Daoy (cell line): ENCODE measurements at places on chromosomes 3 and 15. TPM values are rescaled to one million over a fixed set of nuclear protein-coding genes. Genes with fewer than 3 reads are reported as not detected.
A peak's percentile ranks its signal among the peaks of the same experiment; 100 is the strongest.

GRCh38 chr3:132290833-132291232 lies 26.4 kb upstream of the ACP3 start:
- DNase-seq: peak; percentile 30

DNA sequence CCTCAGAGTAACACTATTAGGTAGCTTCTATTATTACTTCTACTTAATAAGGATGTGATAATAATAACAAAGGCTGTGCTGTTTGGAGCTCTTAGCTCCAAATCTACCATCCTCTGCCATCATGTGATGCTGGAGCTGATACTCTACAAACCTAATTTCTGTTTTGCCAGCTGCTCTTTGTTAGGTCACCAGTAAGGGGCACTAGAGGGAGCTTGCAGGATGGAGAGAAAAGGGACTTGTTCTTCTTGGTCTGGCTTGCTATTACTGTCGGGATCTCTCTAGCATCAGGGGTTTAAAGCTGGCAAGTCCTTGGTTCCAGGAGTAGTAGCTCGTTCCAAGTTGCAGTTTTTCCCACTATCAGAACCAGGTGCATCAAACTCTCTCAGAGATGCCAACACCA lies 194.9 kb upstream of the KBTBD8 start:
- no peak for DNase-seq

CD86 gene
- total RNA-seq: 0.15 and 0.29 TPM in 2 replicates

DNA sequence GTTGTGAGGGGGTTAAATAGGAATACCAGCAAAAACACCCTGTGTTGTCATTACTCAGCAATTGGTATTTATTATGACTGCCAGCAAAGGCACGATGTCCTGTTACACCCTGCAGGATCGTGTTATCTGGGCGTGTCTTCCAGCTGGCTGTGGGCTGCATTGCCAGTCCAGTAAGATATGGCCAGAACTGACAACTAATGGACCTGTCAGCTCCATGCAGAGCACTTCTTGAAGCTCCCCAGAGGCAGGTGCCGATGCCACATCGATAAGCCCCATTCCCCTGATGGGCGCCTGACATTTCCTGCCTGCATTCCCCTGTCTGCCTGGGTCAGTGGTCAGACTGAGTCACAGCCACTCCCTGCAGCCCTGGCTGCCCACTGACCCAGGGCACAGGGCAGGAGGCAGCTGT lies 79.7 kb upstream of the RASGRF1 start:
- peak; percentile 45 for DNase-seq

DAZL gene
- total RNA-seq: not detected in 2 replicates

RSRC1 gene
- 58.7 and 70.2 TPM in 2 replicates for total RNA-seq

DNA sequence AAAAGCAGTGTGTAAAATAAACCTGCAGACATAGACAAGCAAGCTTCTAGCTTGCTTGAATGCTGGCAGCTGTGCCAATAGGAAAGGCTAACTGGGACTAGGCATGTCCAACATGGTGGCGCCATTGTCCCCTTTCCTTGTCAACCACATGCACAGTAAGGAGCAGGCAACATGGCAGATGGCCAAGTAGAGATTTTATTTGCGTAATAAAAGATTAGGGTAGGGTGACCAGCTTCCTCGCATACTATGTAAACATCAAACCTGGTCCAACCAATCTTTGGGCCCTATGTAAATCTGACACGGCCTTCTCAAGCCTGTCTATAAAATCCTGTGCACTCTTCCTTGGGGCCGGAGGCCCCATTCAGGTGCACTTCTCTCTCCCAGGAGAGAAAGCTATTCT lies 575.4 kb upstream of the GOLIM4 start:
- no peak for DNase-seq

TF gene
- not detected in 2 replicates for total RNA-seq

IMP3 gene
- 115 and 126 TPM in 2 replicates for total RNA-seq

GRCh38 chr3:50433954-50434353 lies 69.5 kb downstream of the CACNA2D2 start:
- DNase-seq: no peak

DNA sequence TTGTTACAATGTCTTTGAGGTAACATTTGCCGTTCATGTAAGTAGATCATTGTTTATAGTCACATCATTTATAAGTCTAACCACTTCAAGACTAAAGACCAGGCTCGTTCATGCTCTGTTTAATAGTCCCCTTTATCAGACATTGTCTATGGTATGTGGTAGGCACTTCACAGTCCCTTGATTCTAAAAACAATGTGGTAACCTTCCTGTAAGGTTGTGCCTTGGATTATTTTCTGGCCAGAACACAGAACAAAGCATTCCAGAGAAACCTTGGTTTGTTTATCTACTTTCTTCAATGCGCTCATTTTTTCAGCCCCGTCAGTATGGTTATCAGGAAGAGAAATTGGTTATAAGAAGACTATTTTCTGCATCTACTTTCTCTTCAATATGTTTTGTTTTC lies 16.3 kb upstream of the ST3GAL6 start:
- DNase-seq: no peak

- DNase-seq: peak; percentile 88
These were observed 373.3 kb downstream of the GAP43 start for GRCh38 chr3:115996420-115997108.

GRCh38 chr15:88918738-88919137 lies 5.6 kb upstream of the MFGE8 start:
- peak; percentile 90 for DNase-seq

DNA sequence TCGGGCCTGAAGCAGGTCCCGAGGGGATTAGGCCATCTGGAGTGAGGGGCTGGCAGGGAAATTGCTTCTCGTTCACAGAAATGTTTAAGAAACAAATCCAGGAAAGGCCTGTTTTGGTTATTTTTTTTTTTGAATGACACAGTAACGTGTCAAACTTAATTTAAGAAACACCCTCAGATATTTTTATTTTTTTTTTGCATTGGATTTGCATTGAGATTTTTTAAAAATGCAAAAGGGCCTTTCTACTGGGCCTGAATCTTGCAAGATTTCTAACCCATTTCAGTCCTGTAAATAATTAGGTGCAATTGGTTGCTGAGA lies 25.0 kb upstream of the KLF13 start:
- no peak for DNase-seq
